GM23248 (cell line): ENCODE measurements at places on chromosomes 5 and 9. TPM values are rescaled to one million over a fixed set of nuclear protein-coding genes. Genes with fewer than 3 reads are reported as not detected.

DNA sequence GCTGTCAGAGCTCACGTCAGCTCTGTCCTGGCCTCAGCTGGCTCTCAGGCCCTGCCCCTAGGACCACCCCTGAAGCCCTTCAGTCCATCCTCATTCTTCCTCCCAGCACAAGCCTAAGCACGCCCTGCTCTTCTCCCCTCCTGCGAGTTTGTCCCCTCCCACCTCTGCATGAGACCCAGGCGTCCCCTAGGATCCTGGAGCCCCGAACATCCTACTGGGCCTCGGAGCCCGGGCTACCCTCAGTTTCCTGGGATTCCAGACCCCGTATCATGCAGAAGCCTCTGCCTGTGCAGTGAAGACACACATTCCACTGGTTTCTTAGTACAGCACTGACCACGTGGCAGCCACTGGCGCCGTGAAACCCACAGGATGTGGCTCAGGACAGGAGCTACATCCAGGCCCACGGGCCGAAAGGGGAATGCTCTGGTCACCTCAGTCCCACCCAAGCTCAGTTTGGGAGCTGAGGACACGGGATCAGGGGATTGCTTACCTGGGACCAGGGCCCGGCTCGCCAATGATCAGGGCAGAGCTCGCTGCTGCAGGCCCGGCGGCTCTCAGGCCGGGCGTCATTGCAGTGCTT, 64.2 kb downstream of the ZNF354C start:
- no peak for DNase-seq

DNA sequence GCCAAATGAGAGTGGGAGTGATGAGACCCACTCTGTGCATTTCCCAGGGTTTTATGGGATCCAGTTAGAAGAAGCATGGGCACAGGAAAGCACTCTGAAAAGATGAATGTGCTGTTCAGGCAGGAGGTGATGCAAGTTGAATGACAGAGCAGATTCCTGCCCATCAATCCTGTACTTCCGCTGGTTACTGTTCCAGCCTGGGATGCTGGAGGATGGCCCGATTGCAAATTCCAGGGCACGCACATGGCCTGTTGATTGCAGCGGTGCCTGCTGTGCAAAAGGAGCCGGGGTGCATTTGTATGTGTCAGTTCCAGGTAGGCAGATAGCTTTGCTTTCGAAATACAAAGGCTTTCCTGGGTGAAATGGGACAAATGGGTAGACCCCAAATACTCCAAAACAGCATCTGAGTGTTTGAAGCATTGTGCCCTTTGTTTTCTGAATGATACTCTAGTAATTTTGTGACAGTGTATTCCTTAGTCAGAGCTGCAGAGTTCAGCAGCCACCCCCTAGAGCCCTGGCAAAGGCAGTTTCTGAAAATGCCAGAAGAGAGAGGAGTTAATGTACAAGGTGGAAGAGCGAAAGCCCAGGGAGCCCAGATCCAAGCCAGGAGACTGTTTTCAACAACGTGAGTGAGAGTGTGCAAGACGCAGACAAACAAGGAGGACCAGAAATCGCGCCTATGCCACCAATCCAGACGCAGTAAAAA, 454.2 kb upstream of the CLINT1 start:
- DNase-seq, result peak; percentile 43

PTCH1 gene
- 1.4 and 3.8 TPM in 2 replicates for total RNA-seq

TLE1 gene
- 14.4 and 16.7 TPM in 2 replicates for total RNA-seq

- DNase-seq, result no peak
Measured at GRCh38 chr9:93533863-93534262, 42.5 kb upstream of the PHF2 start.

- DNase-seq, result no peak
Measured at GRCh38 chr9:109557481-109557880, 59.4 kb upstream of the PTPN3 start.

DNA sequence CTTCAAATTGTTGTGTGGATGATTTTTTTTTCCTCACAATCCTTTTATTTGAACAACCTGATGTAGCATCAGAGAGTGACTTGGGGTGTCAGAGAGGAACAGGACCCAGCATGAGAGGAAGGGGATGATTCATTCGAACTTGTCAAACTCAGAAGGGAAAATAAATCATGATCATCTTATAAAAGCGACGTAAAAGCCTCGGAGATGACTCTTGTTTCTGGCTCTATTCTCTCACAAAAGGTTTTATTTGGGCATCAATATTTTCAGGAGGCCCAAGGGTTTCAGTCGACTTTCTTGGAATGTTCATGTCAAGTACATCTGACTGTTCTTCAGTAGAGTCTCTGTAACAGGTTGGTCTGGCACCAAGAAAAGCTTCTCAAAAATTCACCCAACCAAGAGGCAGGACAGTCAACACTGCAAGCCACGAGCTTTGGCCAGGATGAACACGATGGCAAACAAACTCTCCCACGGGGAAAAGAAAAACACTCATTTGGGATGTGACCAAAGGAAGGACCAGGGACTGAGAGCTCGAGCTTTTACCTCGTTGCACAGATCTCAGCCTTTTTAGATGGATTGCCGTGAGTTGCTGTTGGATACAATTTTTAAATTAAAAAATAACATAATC, 55.1 kb downstream of the ANKH start:
- DNase-seq, result peak; percentile 45

PCDHA12 gene
- total RNA-seq, result not detected in 2 replicates

CLINT1 gene
- 56.1 and 70.9 TPM in 2 replicates for total RNA-seq

GRCh38 chr5:39213447-39214207, 5.7 kb downstream of the FYB1 start:
- no peak for DNase-seq
